ENCODE measurements at places on chromosomes 11 and 22.

DNA sequence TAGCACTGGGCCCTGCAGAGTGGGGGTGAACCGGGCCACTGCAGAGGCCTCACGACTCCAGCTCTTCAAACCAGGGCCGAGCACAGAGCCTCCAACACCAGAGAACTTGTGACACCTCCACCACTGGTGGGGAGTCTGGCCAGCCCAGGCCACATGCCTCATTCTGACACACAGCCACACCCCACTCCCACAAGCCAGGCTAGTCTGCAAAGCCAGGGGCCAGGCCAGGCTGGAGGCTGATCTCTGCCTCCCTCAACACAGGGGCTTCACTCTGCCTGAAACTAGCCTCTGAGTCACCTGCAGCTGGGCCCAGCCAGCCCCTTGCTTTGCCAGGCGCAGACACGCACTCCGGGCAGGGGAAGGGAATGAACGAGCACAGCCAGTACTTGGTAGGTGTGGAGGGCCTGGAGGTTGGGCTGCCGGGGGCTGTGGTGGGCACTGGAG is 102.9 kb downstream of the MED15 start:
- no peak for DNase-seq

- DNase-seq = no peak
Observed at GRCh38 chr11:1454576-1454975, 32.0 kb downstream of the MOB2 start.

DNA sequence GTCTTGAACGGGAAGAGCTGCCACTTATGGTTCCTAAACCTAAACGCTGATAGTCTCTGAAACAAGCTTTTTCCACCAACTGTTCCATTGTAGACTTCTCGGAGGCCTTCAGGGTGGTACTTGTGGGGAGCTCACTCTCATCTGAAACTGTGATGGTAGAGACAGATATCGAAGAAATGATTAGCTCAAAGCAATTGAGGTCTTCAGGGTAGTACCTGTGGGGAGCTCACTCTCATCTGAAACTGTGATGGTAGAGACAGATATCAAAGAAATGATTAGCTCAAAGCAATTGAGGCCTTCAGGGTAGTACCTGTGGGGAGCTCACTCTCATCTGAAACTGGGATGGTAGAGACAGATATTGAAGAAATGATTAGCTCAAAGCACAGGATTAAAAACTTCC is 175.7 kb downstream of the SWAP70 start:
- no peak for DNase-seq

- DNase-seq = peak; percentile 46
Observed at GRCh38 chr11:67572747-67573419, 10.7 kb upstream of the GSTP1 start.

- no peak for DNase-seq
Observed at GRCh38 chr11:79762279-79762921, 321.6 kb upstream of the TENM4 start.

GRCh38 chr22:37161443-37161842 is 11.7 kb upstream of the IL2RB start:
- peak; percentile 43 for DNase-seq

GRCh38 chr11:58788355-58789023 is 56.0 kb downstream of the GLYATL2 start:
- DNase-seq = peak; percentile 34

DNA sequence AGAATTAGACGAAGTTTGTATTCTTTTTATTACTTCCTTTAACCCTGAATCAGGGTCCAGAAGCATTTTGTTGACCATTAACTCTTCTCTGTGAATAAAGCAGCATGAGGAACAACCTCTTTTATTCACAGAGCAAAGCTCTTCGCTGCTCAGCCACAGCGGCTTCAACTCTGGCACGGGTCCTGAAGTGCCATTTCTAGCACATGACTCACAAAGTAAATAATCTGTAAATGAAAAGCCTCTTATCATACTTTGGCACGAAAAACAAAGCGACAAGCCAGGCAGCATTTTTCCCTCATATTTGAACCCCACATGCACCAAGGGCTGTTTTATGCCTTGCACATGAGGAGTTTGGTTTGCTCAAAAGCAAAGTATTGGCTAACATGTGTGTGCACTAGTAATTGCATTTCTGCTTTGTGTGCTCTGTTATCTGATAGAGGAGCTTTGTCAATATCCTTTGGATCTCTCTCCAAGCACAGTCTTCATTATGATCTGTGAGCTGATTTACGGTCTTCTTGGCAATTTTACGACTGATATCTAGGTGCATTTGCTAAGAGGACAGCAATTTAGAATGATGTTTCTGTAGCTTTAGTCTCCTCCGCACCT is 33.0 kb upstream of the APOBEC3A start:
- no peak for DNase-seq

DNA sequence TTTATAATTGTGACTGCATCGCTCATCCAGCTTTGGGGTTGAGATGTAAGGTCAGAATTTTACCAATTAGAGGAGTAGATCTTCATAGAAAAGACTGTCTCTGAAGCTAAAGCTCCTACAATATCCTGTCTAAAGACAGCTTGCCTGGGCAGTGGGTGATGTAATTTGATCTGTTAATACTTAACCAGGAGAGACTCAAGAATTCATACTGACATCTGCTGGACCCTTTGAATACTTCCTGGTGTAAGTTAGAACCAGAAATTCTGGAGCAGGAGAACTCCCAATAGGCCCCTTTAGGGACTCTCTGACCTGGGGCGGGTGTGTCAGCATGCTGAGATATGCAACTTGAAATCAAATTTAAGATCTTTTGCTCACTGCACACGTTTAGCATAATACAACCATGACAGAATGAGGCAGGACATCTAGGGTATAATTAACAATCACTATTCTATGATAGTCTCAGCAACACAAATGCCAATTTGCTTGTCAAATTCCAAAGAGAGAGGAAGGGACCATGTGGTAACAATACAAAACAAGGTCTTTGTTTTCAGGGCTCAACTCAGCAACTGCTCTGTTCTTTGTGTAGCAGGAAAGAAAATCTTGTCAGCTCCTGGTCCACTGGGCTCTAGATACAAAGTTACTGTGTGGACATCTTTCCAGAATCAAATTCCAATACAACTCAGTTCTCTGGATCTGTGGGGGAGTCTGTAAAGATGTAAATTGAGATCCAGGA is 143.9 kb downstream of the INSC start:
- no peak for DNase-seq

GRCh38 chr11:65833297-65834030 is at the start of gene SNX32:
Gene SNX32 (plus strand): TSS chr11:65833963. CDS start chr11:65834066, 103 bp downstream.
- DNase-seq = peak; percentile 98

DNA sequence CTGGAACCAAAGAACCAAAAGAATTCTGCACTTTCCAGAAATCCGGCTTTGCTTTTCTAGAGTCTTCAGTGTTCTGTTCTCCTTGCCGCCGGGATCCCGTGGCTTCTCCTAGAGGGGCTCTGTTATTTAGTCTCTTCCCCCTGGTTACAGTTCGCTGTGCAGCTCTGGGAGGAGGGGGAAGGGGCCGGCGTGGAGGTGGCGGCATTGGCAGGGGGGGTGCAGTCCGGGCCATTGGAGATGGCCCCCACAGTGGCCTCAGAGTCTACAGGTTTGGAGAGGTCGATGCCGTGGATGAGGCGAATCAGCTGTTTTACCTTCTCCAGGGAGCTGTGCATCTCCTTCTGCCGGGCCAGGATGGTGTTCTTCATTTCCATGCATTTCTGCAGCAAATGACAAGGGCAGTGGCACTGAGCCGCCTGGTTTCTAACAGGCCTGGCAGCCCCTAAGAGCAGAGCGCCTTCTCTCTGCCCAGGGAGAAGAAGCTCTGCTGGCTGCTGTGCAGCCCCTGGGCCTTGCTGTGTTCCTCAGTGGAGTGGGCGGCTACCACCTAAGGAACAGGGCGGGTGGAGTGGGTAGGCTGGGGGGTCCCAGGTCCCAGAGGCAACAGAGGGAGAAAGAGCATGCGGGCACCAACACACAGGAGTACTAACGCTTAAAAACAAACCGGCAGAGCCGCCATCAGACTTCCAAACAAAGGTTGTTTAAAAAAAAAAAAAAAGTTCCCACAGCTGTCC is 11.6 kb downstream of the LARGE2 start:
- no peak for DNase-seq

DNA sequence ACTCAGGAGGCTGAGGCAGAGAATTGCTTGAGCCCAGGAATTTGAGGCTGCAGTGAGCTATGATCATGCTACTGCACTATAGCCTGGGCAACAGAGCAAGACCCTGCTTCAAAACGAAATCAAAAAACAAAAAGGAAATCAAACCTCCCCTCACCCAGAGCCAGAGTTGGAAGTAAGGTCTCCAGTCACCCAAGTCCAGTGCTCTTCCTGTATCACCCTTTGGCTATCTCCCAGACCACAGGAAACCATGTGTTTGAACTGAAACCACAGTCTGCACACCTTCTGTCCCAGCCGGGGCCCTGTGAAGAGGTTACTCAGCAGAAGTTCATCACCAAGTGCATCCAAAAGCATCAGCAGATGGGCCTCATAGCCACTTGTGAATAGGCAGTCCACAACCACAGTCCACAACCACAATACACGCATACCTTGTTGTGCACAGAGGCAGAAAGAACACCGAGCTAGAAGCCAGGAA is 4.6 kb downstream of the MYH9 start:
- DNase-seq = peak; percentile 76

DNA sequence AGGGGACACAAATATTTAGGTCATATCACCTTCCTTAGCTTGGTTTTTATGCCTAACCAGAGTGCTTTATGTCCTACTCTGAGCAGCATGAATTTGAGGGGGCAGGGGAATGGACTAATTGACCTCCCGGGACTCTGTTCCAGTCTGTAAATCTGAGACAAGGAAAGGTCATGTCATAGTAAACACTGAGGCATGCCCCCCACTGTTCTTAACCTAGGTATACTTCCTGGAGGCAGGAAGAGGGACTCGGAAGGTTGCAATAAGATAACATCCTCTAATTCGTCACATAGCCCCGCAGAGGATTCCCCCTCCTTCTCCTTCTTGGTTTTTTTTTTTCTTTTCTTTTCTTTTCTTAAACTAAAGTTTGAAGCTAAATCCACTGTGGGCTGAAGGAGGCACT is 540.3 kb upstream of the CADM1 start:
- no peak for DNase-seq

DNA sequence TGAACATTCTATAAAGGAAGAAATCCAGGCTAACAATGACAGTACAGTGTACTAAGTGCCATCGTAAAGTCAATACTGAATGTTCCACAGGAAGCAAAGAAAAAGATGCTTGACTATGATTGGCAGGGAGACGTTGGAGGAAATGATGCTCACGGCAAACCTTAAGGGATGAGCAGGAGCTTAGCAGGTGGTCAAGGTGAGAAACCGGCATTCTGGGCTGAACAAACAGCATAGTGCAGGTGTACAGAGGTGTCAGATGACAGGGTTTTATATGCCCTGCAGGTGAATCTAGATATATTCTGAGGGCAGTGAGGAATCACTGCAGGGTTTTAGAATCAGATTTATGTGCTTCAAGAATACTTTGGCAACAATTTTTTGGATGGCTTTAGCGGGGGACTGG is 85.3 kb upstream of the HEPHL1 start:
- no peak for DNase-seq

Measured in activated CD4-positive, alpha-beta T cell treated with anti-CD3 and anti-CD28 coated beads, Interleukin-2, amount 50 U/mL, for 48 hours (primary cell).